GM10248 (cell line): ENCODE measurements at places on chromosomes 2 and 18.

GRCh38 chr18:9719421-9719981 lies 11.4 kb downstream of the RAB31 start:
- no peak for DNase-seq

DNA sequence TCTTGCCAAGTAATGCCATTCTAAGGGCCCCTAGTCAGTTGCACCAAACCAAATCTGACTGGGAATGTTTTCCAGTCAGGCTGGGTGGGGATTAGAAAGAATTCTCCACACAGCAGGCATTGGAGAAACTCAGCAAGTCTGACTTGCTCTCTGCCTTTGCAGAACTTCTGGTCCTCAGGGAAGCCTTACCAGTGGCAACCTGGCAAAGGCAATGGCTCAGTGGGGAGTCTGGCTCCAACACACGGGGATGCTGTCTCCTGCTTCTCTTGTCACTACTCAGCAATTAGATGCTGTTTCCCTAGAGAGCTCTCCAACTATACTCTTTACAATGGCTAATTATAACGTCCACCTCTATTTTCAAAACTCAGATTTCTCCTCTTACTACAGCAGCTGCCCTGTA lies 810.7 kb downstream of the LRRTM4 start:
- no peak for DNase-seq

DNA sequence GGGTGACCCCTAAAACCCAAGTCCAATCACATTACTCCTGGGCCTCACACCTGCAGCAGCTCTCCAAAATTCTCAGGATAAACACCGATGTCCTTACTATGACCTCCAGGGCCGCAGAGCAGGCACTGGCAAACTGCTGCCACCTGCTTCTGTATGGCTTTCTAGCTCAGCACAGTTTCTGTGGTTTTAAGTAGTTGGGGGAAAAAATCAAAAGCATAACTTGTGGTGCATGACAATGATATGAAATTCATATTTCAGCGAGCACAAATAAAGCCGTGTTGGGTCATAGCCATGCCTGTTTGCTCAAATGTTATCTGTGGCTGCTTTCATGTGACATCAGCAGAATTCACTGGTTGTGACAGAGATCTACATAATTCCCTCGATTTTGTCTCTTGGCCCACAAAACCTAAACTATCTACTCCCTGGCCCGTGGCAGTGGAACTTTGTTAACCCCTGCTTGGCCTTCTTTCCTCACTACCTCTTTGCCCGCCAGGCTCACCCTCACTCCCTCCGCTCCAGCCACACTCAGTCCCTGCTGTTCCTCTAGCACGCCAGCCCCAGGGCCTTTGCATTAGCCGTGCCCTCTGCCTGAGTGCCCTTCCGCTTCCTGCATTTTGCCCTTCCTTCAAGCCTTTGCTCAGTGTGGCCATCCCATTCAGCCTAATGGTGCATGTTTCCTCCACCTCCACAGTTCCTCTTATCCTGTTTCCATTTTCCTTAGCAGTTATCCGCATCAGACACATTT lies 108.3 kb downstream of the AGAP1 start:
- DNase-seq: no peak

- DNase-seq: no peak
These were observed 67.9 kb downstream of the NCOA1 start for GRCh38 chr2:24558781-24559472.

DNA sequence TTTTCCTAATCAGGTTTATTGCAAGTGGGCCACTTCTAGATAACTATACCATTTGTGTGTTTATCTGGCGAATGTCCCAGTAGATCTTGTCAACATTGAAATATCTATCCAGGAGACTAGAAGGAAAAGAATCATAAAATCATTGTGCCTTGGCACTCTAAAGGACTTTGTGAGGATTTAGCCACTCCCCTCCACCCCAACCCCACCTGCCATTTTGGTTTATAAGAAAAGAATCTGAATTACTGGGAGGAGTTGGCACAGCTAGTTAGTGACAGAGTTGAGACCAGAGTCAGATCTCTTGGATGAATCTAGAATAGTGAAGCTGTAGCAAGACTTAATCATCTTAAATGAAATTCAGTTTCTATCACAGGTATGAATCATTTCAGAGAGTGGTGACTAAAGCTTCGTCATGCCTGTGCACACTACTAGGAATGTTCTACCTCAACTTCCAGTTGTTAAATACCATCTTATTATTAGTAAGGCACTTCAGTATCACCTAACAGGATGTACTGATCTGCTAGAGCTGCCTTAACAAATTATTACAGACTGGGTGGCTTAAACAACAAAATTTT lies 212.7 kb upstream of the SLC14A2 start:
- no peak for DNase-seq

GRCh38 chr2:219331560-219332213 lies 857 bp downstream of the RESP18 start:
- no peak for DNase-seq

DNA sequence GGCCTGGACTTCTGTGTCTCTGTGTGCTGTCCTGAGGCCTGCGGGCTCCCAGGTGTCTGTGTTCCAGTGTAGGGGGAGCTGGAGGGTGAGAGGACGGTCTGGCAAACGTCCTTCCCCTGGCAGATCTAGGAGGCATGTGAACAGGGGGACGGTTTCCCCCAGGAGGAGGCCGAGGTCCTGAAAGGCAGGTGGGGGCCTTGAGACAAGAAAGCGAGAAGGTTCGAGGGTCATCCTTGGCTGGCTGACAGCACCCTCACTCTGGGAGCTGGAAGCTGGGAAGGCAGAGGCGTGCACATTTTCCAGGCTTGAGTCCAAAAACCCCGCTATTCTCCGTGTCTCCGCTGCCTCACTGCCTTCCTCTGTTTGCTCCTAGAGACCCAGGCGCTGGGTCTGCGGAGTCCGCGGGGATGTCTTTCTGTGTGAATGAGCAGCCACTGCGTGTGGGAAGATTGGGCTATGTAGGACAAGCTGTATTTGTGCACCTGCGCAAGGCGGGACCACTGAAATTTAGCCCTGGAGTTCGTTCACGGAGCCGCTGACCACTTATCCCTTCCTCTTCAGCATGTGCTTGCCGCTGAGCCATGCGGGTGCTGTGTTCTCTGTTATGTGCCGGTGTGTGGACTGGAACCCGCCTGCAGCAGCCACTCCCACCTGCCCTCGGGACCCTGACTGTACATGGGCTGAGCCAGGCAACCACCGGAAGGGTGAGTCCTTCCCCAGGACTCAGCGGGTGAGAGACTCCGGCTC lies 43.7 kb downstream of the TWIST2 start:
- DNase-seq: no peak

- no peak for DNase-seq
These were observed 108.1 kb downstream of the PRPF40A start for GRCh38 chr2:152609154-152609553.

GRCh38 chr2:63735931-63736330 lies 105.8 kb upstream of the UGP2 start:
- DNase-seq: no peak

GRCh38 chr2:165280356-165280755 lies 41.1 kb downstream of the SCN2A start:
- DNase-seq: no peak

DNA sequence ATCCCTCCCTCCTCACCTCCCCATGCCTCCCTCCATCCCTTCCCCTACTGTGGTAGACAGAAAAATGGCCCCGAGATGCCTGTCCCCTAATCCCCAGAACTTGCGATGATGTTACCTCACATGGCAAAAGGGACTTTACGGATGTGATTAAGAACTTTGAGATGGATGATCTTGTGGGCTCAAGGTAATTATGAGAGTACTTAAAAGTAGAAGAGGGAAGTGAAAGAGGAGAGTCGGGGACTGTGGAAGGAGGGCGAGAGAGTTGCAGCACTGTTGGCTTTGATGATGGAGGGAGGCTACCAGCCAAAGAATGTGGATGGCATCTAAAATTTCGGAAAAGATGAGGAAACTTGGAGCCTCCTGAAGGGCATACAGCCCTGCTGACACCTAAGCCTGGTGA lies 66.5 kb downstream of the AGAP1 start:
- DNase-seq: no peak

DNA sequence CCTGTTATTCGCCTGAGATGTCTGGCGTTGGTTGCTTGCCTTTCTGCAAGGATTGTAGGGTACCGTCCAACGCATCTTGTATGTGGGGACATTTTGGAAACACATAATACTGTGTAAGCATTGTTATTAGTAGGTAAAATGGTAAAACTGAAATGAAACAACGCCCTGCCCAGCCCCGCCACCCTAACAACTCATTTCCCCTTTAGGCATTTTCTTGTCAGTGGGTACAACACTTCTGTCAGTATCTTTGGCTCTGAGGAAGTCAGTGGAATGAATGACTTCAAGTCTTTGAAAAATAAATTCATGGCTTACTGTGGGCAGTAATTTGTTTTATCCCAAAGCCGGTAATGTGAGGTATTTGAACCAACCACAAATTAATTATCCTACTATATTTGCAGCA lies 86.0 kb downstream of the FMNL2 start:
- no peak for DNase-seq

- DNase-seq: no peak
These were observed 152.9 kb downstream of the LPIN1 start for GRCh38 chr2:11899264-11899818.

DNA sequence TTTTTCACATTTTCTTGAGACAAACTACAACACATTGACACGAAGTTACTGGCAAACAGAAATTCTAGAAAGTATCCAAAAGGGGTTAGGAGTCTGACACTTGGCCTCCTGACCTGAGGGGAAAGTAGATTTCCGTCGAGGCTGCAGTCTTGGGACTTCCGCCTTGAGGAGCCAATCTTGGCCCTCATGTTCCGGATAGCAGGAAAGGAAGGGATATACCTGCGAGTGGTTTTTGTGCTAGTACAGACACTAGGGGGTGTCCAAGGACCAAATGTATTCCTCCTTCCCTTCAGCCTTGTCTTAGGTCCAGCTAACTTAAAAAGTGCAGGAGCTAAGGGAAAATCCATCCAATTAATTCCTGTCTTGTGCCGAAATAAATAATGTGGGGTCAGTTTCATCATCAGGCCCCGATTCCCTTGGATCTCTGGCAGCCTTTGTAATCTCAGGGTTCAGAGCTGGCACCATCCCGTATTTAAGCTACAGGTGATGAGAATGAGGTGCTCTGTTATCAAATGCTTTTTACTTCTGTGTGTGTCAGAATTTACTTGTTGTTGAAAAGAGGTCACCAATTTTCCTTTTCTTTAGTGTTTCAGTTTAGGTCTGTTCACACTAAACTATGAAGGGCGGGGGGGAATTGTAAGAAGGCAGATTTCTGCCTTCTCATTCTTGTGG lies 330.2 kb upstream of the FANCL start:
- DNase-seq: peak; percentile 57

DNA sequence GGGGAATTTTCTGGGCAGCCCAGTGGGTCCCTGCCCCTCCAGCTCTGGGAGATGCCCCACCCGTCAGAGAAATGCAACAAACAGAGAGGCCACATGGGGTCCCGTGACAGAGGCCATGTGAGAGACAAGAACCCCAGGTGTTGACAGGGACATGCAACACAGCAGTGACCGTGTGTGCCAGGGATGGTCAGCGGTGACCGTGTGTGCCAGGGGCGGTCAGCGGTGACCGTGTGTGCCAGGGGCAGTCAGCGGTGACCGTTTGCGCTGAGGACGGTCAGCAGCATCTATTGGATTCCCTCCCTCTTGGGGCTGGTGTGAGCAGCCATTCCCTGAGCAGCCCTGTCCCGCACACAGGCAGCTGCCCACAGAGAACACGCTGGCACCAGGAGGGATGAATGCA lies 146.6 kb upstream of the OTOS start:
- no peak for DNase-seq

DNA sequence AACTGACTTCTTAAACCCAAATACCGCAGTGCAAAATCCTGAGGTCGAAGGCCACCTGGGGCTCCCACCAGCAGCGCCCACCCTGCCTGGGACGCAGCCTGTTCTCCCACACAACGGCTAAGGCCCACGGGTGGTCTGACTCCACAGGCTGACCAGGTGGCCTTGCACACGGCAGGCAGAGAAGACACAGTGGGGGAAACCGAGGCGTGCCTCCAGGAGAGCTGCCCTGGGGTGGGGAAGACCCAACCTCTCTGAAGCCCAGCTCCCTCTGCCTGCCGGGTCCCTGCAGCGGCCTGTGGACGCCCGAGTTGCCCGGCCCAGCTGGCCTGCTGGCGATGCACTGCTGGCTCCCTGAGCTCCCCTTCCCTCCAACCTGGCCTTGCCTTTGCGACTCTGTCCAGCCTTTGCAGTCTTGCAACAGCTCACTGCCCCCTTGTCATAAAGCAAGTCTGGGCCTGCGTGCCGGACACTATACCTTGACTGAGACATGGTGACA lies 9.7 kb upstream of the SEMA4C start:
- no peak for DNase-seq

DNA sequence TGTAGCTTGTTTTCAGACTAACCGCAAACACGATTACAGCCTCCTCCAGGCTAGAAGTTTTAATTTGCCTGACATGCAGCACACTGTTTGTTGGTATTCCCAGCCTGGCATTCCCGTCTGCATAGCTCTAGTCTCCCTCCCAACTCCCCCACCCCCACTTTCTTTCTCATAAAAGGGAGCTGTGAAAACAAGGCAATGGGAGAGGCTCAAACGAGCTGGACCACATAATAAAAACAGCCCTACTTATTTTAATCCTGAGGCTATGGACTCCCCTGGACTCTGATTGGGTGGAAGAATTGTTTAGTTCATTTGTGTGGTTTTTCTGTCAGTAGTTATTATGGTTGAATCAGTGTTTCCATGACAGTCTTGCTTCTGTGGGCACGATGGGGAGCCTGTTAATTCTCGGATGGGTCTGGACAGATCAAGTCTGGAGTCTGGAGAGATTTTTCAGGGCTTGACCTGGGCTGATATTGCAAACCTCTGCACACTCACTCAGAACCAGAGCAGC lies 1.2 kb downstream of the STON1 start:
- DNase-seq: no peak

GRCh38 chr2:143796051-143796450 lies 666.8 kb downstream of the ARHGAP15 start:
- no peak for DNase-seq

DNA sequence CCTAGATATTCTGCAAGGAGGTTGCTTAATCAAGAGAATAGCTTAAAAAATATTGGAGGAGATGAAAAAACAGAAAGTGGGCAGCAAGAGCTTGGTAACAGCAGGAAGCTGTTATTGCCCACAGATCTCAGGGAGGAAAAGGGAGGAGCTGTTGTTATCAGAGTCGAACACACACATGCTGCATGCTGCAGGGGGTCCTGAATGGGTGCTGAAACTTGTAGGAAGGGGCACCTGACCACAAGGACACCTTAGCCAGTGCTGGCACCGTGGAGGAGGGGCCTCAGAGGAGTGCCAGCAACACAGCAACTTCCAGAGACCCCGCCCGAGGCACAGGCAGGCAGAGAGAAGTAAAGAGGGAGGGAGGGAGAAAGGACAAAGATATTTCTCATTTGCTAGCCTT lies 332.9 kb downstream of the SOCS6 start:
- no peak for DNase-seq

GRCh38 chr2:231223001-231223375 lies 24.6 kb downstream of the ARMC9 start:
- DNase-seq: no peak

GRCh38 chr2:176063958-176064357 lies 19.8 kb downstream of the EVX2 start:
- no peak for DNase-seq

DNA sequence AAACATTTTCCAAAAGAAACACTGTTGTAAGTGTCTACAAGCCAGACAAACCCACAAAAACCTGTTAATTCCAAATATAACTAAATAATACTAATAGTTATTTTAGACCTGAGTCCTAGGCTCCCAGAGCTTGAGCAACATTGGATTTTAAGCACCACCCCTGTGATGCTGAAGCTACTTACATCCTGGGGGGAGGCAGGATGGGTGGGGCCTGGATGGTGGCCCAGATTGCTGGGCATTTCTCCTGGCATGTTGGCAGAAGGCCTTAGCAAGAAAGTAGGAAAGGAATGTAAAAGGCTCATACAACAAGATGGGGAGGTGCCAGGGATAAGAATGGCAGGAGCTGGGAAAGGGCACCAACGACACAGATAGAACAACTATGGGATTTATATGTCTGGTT lies 50.7 kb upstream of the OTX1 start:
- no peak for DNase-seq
